ENCODE measurements at places on chromosomes 3 and 15.

DNA sequence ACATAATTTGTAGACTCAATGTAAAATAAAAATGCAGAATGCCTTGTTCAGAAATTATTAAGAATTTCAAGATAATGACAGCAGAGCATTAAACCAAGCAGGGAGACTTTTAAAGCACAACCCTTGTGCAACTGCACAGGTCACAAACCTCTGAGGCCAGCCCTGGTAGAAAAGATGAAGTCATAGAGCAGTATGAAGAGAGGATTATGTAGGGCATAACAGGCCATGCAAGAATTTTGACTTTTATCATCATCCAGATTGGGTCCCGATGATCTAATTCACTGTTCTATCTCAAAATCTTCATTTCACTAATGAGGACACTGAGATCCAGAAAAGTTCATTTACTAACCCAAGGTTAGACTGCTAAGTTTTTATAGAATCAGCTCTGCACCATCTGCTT, 388.5 kb downstream of the NAALADL2 start:
- no peak for DNase-seq

DNA sequence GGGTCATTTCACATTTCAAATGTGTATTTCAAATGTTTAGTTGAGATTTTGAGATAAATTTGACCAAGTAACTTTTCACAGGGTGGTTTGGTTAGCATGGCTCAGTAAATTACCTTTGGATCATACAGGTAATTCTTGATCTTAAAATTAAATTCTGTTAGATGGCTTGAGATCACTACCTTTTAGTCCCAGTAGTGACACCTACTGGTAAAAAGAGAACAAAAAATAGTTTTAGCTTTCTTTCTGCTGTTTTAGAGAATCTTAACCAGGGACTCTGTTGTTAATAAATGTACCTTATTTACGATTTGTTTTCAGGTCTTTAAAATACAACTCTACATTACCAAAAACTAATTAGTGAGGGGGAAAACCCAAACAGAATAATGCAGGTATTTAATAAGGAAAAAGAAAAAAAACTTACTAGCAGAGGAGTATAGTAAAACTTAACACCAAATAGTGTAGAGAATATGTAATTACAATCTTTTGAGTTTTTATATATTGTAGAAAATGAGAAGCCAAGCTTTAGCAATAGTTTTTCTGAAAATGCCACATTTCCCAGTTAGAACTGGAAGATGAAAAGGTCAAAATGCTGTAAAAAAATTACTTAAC, 620.3 kb upstream of the AGTR1 start:
- DNase-seq: no peak

DNA sequence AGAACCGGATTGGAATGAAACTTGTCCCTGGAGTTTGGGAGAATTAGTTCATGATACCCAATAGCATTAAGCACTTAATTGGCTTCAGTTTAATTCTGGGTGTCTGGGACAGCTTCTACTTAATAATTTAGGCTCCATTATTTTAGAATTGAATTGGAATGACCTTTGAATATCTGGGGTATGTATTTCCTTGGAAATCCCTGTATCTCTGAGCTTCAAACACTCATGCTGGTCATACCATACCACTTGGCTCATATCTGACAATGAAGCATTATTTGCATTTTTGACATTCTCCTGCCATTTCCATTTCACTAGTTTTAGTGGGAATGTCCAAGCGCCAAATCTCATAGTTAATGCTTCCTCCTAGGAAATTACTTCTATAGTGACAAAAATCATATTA, 393.1 kb downstream of the DIPK2A start:
- DNase-seq: no peak

- DNase-seq: no peak
Measured at GRCh38 chr3:15272426-15273196, 59.8 kb downstream of the SH3BP5 start.

GRCh38 chr3:57772251-57772650, 16.1 kb downstream of the SLMAP start:
- no peak for DNase-seq

GRCh38 chr15:47857776-47858167, 140.5 kb downstream of the SEMA6D start:
- DNase-seq: no peak

GRCh38 chr15:63135281-63135680, 13.6 kb downstream of the LACTB start:
- no peak for DNase-seq

GRCh38 chr3:188881954-188882641, 289.7 kb upstream of the TPRG1 start:
- DNase-seq: no peak

DNA sequence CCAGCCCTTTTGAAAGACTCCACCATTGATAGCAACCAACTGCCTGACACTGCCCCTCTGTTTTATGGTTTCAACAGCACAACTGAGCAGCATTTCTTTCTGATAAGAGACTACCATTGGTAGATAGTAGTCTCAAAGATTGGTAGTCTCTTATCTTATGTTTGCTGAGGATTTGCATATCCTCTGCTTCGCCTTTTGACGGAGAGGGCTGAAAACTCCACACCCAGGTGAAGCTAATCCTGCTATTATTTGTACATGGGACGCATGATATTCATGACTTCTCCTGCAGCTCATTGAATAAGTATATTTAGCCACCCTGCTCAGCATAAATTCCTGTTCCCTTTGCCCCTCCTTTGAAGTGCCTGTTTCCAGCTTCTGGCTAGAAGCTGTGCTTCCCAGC, 119.4 kb upstream of the STRIT1 start:
- DNase-seq: no peak

DNA sequence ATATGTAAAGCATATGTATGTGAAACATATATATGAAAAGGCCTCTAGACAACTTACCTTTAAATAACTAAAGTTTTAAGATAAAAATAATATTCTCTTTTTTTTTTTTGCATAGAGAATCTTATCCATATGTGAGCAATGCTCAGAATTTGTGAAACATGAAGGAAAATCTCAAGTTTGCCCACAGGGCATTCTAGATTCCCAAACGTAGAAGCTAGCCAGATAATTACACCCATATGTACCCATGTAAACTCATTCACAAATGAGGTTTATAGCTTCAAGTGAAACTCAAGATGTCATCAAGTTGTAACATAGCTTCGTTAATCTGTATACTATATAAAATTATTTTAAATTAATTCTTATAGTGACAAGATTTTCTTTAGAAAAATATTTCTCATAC, 537.3 kb upstream of the NR2F2 start:
- no peak for DNase-seq

DNA sequence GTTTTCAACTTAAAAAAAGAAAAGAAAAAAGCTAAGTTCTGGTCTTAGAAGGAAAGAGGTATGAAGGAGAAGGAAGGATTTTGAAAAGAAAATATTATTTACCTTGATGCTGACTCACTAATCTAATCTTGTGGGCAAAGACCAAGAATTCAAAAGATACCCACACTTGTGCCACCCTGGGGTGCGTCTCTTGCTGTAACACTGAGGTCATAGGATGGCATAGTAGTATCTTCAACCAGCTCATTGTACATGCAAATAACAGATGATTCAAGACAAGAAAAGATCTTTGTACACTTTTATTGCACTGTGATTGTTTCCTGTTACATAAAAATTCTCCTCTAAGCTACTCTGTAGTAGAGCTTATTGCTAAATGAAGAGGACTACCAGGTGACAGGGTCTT, 17.3 kb downstream of the PLS1 start:
- DNase-seq: no peak

DNA sequence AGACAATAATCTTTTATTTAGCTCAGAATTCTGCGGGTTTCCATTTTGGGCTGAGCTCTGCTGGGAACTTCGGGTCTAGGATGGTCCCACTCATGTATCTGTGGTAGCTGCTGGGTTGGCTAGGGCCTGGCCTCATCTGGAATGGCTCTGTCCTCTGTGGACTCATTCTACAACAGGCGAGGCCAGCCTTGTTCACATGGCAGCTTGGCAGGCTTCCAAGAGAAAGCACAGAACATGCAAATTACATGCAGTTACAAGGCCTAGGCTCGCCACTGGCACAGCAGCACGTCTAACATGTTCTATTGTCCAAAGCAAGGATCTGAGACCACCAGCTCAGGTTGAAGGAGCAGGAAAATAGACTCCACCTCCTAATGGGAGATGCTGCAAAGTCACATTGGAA, 431.4 kb downstream of the PDCD6IP start:
- no peak for DNase-seq

GRCh38 chr15:56390739-56391267, 25.6 kb downstream of the TEX9 start:
- DNase-seq: no peak

GRCh38 chr15:40161693-40162391, 973 bp downstream of the BUB1B start:
- DNase-seq: no peak

GRCh38 chr15:51869060-51869421, 39.6 kb downstream of the TMOD3 start:
- DNase-seq: no peak

DNA sequence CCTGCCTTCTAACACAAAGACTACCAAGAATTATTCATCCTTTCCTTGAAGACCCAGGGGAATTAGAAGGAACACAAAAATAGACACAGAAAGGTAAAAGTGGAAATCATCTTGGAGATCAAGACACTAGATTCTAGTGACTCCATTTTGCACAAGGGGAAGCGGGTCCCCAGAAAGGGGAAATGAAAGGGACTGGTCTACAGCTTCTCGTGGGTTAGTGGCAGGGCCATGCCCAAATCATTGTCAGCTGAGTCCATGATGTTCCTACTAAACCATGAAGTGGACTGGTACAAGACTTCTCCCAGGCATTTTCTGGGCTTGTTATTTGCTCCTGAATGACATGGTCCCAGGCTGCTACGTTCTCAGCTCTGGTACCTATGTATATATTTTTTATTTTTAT, 230.7 kb upstream of the TPRG1 start:
- DNase-seq: no peak

DNA sequence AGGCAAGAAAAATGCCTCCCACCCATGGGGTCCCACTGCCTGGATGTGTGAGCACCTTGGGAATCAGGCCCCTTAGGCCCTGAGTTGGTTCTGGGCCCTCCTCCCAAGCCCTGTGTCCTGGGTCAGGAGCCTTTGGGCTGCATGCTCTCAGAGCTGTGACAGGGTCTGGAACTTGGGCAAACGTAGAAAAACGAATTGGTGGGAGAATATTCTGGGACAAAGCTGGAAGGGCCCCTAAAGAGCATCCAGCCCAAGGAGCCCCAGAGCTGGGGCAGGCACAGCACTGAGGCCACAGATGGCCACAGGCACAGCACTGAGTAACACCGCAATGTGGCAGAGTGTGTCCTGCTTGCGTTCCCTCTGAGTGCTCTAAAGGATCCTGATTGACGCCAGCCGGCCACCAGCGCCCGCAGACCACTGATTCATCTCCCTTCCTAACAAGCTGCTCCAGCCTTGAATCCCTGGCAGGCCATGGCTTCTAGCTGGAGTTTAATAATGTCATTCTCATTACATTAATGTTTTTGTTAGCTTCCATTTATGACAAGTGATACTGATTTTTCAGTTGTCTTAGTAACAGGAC, 18.6 kb upstream of the SEC13 start:
- DNase-seq: no peak

DNA sequence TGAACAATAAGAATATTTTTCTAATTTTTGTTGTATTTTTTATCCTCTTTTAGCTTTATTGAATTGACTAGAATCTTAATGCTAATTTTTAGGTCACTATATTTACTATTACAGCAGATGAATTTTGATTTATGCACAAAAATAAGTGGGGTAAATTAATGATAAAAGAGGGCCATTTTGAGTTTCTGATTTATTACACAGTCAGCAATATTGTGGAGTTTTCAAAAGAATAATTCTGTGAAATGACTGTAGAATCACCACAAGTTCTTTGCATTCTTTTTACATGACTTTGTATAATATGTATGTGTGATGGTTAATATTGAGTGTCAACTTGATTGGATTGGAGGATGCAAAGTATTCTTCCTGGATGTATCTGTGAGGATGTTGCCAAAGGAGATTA, 812.4 kb upstream of the DPPA4 start:
- no peak for DNase-seq

- no peak for DNase-seq
Measured at GRCh38 chr3:171813897-171814460, 3.7 kb upstream of the PLD1 start.

DNA sequence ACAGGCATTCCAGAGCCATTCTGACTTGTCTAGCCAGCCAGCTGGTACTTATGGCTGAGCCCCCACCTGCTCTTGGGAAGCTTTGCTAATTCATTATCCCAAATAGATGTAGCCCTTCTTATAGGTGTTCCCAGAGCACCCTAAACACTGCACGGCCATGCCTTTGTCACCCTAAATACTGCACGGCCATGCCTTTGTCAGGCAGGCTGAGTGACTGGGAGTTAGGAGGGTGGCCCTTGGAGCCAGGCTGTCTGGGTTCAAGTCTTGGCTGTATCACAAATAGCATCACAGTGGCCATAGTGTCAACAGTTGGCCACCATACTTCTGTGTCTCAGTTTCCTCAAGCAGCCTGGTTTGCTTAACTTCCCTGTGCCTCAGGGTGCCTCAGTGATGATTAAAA, 292.3 kb downstream of the ADAMTS17 start:
- no peak for DNase-seq

DNA sequence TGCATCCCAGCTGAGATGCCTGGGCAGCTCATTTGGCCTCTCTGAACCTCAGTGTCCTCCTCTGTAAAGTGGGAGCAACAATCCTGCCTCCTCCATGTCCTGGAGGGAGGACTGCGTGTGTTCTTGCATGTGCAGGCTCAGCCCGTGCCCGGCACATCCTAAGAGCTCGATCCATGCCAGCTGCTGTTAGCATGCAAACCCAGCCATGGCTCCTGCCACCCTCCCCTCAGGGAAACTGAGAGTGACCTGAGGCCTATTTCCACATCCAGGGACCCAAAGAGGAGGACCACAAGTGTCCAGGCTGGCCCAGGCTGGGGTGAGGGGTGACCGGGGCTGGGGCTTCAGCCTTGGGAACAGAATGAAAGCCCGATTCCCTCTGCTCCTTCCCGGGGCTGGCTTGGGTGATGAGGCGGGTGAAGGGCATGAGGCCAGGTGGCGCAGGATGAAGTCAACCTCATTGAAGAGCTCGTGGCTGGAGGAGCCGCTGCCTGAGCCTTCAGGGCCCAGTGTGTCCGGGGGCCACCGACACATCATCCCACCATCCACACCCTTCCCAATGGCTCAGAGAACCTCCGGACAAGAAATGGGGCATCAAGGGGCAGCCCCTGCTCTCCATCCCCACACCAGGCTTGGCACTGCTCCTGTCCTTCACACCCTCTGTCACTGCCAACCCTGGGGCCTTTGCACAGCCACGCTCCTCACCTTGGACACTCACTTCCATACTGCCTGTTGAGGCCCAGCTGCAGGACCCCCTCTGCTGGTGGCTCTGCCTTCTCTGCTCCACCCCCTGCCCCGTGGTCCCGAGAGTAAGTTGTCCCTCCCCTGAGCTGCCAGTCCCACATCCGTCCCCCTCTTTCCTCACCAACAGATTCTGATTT, 42.5 kb downstream of the ADAMTS7 start:
- DNase-seq: no peak

Data from cortex of kidney (tissue), 1 donor.